Left cardiac atrium (tissue), 4 donors: ENCODE measurements at places on chromosomes 12 and 14. TPM values are rescaled to one million over a fixed set of nuclear protein-coding genes. Genes with fewer than 3 reads are reported as not detected.

The PLXNC1 gene
- 4.1 TPM for total RNA-seq

The KRT85 gene
- not detected for total RNA-seq

The SLC7A7 gene
- total RNA-seq = 12.0 TPM

The PMCH gene
- not detected for total RNA-seq

The FLVCR2 gene
- 1.8 TPM for total RNA-seq

The KSR2 gene
- 0.05 TPM for total RNA-seq

The NGB gene
- not detected for total RNA-seq

The KCNH5 gene
- 0.29 TPM for total RNA-seq

The PCED1B gene
- total RNA-seq = 1.1 TPM

The HECTD1 gene
- total RNA-seq = 178 TPM

The BBS10 gene
- 6.5 TPM for total RNA-seq

The SYT1 gene
- 0.68 TPM for total RNA-seq

The SMIM41 gene
- total RNA-seq = 0.27 TPM

The HOXC9 gene
- total RNA-seq = not detected

The NPAS3 gene
- 2.4 TPM for total RNA-seq

The DTX3 gene
- 25.3 TPM for total RNA-seq

The MGP gene
- 1,159 TPM for total RNA-seq

The CD4 gene
- 11.6 TPM for total RNA-seq

The SPIC gene
- total RNA-seq = not detected

The SYNDIG1L gene
- total RNA-seq = 0.24 TPM

The BRF1 gene
- total RNA-seq = 18.8 TPM

The INHBC gene
- total RNA-seq = not detected

The PTGR2 gene
- total RNA-seq = 26.9 TPM

The RTN1 gene
- 3.0 TPM for total RNA-seq

The CRACR2A gene
- total RNA-seq = 7.4 TPM

The KIAA0586 gene
- total RNA-seq = 11.9 TPM

The ACOT4 gene
- 1.6 TPM for total RNA-seq

The EML1 gene
- 23.7 TPM for total RNA-seq

The SLC17A8 gene
- total RNA-seq = not detected

The G2E3 gene
- total RNA-seq = 11.3 TPM

The OR11G2 gene
- total RNA-seq = not detected

The KCNC2 gene
- total RNA-seq = not detected

The SP1 gene
- total RNA-seq = 33.4 TPM

The HNRNPA1 gene
- total RNA-seq = 431 TPM

The KRT82 gene
- not detected for total RNA-seq

The RACGAP1 gene
- total RNA-seq = 4.8 TPM

The MVK gene
- 12.6 TPM for total RNA-seq

The RERGL gene
- 3.4 TPM for total RNA-seq

The PPP4R4 gene
- total RNA-seq = 0.29 TPM

The FRS2 gene
- total RNA-seq = 21.3 TPM

The SERPINA3 gene
- total RNA-seq = 284 TPM

The AQP5 gene
- 1.3 TPM for total RNA-seq

The GLT8D2 gene
- 7.5 TPM for total RNA-seq

The MPHOSPH9 gene
- 23.4 TPM for total RNA-seq

The KLRC1 gene
- not detected for total RNA-seq
